ENCODE measurements at places on chromosomes 6 and 20.
A peak's percentile ranks its signal among the peaks of the same experiment; 100 is the strongest.

DNA sequence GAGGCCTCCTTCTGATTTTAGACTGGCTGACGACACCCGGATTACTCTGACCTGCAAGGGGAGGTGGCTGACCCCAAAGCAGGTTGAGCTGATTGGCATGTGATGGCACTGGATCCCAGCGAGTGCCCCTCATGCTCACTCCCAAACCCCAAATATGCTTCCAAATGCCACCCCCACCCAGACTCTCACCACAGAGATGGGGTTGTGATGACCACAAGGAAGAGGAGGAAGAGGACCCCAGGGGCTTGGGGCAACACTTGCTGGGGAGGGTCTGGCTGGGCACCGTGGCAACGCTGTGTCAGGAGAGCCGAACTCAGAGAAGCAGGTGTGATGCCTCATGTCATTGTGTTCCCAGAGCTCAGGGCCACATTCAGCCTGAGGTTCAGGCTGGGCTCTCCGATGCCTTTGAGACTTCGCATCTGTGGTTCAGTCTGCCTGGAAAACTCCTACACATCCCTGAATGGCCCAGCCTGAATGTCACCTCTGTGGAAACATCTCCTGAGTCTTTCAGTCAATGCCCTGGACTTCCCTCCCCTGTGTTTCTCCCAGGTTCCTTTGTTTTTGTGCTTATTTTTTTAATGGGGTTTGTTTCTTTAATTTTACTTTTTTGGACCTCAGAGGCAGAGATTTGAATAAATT, 169.1 kb upstream of the PMEPA1 start:
- DNase-seq, result no peak

DNA sequence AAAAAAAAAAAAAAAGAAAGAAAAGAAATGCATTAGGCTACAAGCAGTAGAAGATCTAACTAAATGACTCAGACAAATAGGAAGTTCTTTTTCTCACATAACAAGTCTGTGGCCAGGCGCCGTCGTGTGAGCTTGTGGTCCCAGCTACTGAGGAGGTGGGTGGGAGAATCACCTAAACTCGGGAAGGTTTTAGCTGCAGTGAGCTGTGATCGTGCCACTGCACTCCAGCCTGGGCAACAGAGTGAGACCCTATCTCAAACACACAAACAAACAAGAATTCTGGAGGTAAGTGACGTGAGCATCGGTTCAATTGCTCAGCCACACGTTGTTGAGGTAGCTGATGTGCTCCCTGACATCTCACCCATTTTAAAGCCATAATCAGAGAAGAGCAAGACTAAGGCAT, 37.9 kb upstream of the SLC23A2 start:
- DNase-seq, result no peak

GRCh38 chr20:43682446-43682845, 15.5 kb downstream of the MYBL2 start:
- no peak for DNase-seq

DNA sequence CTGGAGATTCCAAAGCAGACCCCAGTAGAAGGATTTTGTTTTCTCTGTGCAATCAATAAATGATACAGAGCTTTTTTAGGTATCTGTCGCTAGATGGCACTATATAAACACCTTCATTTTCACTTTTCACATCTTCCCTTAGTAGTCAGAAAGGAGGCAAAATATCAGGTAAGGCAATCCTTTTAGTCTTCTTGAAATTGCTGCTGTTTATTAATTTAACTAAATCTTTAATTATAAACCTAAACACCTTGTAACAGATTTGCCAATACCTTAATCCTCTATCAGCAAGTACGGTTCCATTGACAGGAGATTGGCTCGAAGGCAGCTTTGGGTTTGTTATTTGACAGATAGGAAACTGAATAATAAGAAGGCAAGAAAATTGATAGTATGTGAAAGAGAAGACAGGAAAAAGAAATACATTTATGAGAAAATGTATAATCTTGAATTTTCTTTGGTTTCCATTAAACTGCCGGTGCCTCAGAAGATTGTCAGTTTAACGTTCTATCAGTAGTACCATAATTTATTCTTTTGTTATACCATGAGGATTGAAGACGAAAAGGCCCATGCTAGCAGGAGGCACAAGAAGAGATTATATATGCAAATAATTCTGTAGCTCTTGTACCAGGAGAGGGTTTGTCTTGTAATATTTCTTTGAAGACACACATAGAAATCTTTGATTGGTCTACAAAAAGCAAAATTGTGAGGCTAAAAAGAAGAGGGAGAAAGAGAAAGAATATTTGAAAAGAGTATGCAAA, 23.5 kb upstream of the IBTK start:
- peak; percentile 21 for DNase-seq

GRCh38 chr20:25987073-25987927, 290.6 kb upstream of the ZNF337 start:
- peak; percentile 57 for DNase-seq

DNA sequence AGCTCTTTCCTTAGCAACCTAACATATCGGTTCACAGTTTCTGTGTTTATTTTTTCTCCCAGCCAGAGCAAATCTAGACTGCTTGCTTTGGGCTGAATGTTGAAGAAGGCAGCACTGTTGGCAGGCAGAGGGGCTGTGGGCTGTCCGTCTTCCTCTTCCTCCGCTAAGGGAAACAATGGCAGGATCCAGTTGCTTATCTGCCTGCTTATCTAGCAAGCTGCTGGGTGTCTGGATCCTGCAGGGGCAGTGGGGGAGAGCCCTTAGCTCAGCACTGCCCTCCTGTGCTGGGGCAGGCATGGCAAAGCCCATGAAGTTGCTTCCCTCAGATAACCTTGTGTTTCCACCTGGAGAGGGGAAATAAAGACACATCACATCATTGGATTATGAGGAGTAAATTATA, 92.7 kb upstream of the CD93 start:
- DNase-seq, result no peak

GRCh38 chr6:4346659-4347333, 211.4 kb upstream of the ECI2 start:
- no peak for DNase-seq

GRCh38 chr6:139448051-139448649, 73.7 kb upstream of the CITED2 start:
- no peak for DNase-seq

- DNase-seq, result no peak
These were observed 84.9 kb upstream of the TMEM181 start for GRCh38 chr6:158474961-158475343.

DNA sequence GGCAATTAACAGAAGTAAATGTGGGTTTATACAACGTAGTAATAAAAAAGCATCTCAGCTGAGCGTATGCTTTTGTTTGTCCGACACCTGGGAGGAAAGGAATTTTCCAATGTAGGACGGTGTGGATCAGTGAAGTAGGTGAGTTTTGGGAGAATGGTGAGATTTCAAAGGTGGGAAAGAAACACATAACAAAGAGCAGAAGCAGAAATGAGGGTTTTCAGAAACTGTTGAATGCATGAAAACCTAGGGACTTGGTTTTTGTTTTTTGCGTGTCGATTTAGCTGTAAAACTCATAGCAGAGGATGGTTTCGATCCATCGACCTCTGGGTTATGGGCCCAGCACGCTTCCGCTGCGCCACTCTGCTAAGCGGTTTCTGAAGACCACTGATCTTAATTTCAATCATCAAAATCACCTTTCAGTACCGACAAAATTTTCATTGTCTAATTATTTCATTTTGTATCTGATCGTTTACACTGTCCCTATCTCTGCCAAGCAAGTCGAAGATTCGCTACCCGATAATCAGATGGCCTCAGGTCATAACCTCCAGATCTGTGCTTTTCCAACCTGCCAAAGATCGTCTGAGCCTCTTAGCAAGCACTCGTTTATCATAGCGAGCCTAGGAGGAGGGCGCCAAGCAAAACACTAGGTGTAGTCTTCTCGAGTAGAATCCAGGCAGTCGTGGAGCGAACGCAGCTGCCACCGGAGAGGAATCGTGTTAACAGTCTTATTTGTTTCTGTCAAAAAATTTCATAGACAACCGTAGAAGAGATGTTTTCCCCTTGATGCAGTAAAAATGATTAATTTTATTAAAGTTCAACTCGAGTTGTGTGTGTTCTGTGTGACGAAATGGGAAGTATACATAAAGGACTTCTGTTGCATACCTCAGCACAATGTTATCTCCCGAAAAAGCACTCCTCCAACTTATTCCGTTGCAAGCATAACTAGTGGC, 20.9 kb upstream of the POM121L2 start:
- no peak for DNase-seq

- DNase-seq, result no peak
These were observed 28.0 kb upstream of the ANGPT4 start for GRCh38 chr20:944148-944547.

GRCh38 chr6:108417027-108417426, 122.2 kb downstream of the AFG1L start:
- DNase-seq, result no peak

DNA sequence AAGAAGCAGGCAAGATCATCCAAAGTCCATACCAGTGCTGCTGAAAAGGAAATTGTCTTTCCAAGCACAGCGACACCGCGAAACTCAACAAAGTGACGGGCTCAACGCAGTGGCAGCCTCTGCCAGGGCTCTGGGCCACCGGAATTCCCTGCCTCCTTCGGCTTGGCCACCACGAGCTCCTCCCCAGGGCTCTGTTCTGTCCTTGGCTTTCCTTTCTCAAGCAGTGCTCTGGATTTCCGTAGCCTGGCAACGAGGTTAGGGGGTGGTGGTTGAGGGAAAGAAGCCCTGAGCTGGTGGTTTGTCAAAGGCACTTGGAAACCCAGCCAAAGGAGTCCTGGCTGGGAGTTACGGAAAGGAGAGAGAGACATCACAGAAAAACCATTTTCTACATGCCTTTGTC, 31.2 kb downstream of the PRR18 start:
- DNase-seq, result no peak

GRCh38 chr20:17542993-17543412, 11.8 kb upstream of the BFSP1 start:
- peak; percentile 80 for DNase-seq

- no peak for DNase-seq
These were observed 116.0 kb downstream of the GRIK2 start for GRCh38 chr6:101509536-101509935.

DNA sequence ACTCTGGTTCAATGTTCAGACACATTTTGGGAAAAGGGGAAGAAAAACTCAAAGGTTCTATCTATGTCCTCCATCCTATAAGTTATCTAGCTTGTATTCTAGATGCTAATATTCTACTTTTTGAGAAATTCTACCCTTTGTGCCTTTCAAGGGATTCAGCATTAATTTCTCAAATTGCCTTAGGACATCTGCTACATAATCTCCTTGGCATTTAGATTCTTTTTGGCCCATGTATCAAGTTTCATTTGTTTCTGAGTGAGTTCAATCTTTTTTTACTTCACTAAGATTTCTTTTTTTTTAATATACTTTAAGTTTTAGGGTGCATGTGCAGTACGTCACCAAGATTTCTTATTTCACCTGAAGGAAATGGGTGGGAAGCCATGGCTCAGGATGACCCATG, 232.7 kb upstream of the TENT5A start:
- no peak for DNase-seq

- no peak for DNase-seq
These were observed 6.8 kb upstream of the USP49 start for GRCh38 chr6:41901882-41902519.

GRCh38 chr6:43001843-43002242, 11.9 kb downstream of the MEA1 start:
- DNase-seq, result no peak

DNA sequence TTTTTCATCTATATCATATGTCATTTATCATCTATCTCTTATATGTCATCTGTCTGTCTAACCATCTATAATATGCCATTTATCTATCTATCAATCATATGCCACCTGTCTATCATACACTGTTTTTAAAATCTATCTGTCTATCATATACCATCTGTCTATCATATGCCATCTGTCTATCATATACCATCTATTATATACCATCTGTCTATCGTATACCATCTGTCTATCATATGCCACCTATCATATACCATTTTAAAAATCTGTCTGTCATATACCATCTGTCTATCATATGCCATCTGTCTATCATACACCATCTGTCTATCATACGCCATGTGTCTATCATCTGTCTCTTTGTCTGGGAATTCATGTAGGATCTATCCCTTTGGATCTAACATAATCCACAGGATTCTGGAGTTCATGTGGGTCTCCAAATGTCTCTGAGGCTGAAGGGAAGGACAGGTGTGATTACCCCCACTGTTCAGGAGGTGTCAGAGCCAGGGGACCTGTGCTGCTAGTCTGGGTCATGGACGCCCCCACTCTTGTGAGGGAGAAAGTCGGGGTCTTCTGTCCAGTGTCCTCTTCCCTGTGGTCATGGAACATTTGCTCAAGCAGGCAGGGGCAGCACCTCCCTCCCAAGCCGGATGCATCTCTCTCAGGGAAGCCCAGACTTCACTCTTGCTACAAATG, 36.9 kb upstream of the FRMD1 start:
- no peak for DNase-seq

- DNase-seq, result no peak
These were observed 540.6 kb downstream of the QKI start for GRCh38 chr6:163955096-163955495.

DNA sequence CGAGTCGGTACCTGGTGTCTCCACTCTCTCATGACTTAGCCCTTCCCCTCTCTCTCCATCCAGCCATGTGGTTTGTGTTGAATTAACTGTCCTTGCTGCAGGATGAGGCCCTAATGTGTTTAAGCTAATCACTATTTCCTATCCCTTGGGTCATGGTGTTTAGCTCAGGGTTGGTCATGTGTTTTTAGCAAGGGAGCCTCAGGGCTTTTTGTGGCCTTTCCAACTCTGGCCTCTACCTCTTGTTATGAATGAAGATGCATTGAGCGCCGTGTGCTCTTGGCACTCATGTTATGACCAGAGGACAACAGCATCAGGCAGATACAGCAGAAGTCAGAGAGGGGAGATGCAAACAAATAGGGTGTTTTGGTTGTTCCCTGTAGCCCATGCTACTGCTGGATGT, 674.2 kb upstream of the FLRT3 start:
- no peak for DNase-seq

- no peak for DNase-seq
These were observed 38.6 kb downstream of the FOXP4 start for GRCh38 chr6:41584668-41585205.

- peak; percentile 1 for DNase-seq
These were observed 150.2 kb upstream of the OGFRL1 start for GRCh38 chr6:71138376-71138775.

DNA sequence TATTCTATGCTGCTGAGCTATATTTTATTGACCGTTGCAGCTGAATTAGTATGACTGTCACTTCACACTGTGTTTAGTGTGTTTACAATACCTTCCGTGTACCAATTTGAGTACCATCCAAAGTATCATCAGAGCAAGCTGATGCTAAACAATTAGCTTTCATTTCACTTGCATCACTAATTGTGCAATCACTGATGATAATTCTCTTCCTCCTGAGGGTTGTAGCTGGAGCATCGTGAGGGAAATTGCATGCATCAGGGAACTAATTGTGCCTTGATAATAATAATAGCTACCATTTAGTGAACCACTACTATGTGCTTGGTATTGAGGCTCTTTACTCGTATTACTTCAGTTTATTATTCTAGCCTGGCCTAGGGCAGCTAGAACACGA, 384.8 kb upstream of the SOX4 start:
- no peak for DNase-seq

GRCh38 chr6:152268846-152269442, 368.2 kb downstream of the SYNE1 start:
- DNase-seq, result no peak

DNA sequence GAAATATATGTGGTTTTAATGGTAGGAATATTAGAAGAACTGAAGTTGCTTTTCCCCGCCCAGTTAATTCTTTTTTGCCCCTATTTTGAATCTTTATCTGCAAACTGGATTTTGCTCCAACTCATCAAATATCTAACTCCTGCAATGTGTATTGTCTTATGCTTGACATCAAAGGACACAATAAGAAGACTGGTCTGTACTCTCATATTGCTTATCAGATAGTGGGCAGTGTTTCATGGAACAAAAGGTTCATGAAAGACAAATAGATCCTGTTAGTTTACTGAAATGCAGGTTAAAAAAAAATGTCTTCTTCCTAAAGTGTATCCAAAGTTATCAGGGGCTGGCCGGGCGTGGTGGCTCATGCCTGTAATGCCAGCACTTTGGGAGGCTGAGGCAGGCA, 27.7 kb upstream of the GTF3C6 start:
- DNase-seq, result no peak
